ENCODE measurements at places on chromosomes 7 and 10.

- no peak for DNase-seq
Measured at GRCh38 chr10:14023673-14024328, 306.9 kb downstream of the FRMD4A start.

DNA sequence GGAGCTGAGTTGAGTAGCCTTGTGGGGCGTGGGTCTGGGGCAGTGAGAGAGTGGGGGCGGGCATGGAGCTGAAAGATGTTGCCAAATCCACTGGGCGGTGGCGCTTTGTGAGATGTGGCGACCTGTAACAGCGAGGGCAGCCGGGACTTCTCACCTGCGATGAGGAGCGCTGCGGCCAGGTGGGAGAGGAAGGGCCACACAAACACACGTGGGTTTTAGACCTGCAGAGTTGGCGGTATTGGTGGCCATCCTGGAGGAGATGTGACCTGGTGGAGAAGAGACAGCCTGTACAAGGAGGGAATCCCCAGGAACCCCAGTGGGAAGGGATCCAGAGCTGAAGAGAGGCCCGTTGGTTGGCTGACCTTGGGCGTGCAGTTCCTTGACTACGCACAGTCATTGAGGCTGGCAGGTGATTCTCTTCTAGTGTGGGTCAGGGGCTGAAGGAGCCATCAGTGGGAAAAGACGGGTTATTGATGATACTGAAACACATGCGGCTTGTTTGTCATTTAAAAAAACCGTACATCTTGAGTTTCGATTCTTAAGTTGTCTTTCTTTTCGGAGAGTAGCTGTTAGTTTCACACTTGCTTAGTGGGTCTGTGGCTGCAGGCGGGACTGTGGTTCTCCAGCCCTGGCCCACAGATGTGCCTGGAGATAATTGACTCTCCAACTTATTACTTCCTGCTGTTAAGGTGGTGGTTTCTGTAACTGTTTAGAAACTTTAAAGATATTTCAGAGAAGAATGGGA is 2.4 kb downstream of the CHST12 start:
- peak; percentile 63 for DNase-seq

DNA sequence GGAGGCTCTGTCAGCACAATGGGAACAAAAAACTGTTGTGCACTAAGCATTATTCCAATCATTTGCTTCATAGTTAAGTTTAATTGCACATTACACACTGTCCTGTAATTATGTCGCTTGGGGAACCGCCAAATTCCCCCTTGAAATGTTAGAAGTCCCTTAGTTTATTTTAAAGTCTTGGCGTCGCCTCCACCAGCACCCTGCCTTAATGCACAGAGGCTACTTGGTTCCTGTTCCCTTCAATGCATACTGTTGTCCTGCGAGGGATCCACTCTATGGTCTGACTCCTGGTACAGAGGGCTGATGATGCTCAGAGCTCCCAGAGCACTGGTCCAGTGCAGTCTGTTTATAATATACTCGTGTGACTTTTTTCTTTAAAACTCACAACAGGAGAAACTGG is 330.7 kb downstream of the ELMO1 start:
- DNase-seq, result no peak

GRCh38 chr7:137421366-137421765 is 77.8 kb upstream of the PTN start:
- DNase-seq, result no peak

GRCh38 chr10:114697061-114697598 is 39.1 kb upstream of the ABLIM1 start:
- DNase-seq, result no peak

DNA sequence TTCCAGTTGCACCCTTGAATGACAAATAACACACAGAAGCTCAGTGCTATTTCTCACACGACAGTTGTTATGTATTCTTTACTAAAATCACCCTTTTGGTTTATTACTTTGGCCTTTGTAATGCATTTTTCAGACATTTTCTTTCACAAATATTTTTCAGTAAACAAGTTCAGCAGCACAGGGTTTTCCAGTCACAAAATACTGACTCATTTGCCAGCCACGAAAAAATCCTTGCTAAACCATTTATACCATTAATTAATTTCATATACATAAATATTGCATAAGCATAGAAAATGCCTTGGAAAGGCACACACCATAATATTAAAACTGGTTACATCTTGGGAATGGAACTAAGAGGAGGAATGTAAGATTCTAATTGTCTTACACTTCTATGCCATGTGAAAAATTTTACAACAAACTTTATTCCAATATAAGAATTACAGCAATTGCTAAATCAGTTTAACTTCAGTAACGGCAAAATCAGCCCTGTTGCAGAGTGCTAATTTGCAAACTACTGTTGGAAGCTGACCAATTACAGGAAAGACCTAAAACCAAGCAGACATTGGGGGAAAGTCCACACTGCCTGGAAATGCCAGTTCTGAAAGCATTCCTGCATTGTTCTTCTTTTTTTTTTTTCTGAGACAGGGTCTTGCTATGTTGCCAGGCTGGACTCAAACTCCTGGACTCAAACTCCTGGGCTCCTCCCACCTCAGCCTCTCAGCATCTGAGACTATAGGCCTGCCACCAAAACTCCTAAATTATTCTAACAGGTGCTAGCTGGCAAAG is 31.6 kb upstream of the PBLD start:
- no peak for DNase-seq

DNA sequence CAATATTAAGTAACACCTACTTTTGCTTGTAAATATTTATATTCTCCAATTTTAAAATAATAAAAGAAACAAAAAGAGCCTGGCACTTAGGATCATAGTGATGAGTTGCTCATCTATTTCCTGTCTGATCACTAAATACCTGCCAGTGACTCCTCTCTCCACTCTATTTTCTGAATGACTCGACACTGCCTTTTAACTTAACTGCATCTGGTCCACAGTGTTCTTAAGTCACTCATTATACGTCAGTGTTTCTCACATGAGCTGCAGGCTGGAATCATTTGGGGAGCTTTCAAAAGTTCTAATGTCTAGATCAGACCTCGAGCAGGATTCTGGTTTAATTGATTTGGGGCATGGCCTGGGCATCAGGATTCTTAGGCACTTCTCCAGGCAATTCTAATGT is 78.0 kb upstream of the AGBL3 start:
- DNase-seq, result no peak

DNA sequence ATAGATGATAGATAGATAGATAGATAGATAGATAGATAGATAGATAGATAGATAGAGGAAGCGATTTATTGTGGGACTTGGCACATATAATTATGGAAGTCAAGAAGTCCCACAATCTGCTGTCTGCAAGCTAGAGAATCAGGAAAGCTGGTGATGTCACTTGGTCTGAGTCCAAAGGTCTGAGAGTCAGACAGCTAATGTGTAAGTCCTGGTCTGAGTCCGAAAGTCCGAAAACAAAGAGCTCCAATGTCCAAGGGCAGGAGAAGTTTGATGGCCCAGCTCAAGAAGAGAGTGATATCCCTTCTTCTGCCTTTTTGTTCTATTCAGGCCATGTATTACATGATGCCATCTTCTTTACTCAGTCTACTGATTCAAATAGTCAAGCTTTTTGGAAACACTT is 53.8 kb upstream of the TCF7L2 start:
- DNase-seq, result no peak

GRCh38 chr10:27482984-27483956 is 20.8 kb upstream of the RAB18 start:
- no peak for DNase-seq

DNA sequence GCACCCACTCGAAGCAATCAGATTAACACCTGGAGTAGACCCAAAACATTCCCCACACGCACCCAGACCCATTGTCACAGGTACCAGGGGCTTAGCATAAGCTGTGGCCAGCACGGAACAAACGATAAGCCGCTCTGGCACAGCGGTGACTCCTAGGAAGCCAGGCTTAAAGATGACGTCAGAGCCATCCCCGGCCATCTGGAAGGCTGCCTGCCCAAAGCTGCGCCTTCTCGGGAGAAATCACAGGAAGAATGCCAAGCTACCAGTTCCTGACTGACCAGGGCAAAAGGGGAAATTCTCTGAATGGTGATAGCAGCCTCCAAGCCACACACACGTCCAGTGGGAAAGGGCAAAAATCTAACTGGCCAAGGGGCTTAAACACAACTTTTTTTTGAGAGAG is 13.0 kb upstream of the WIPI2 start:
- DNase-seq, result no peak

DNA sequence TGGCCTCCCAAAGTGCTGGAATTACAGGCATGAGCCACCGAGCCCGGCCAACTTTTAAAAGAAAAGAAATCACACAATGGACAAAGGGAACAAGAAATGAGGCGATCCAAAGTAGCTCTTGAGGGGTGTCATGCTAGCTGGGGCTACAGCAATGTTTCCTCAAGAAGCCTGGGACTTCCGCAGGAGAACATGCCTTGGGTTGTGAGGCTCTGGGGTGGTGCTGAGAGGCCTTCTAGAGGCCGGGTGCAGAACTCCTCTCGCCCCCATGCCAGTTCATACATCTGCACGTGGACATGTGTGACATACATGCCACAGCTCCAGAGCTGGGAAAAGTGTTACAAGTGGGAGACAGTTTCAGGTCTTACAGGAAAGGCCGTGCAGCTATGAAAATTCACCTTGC is 238.2 kb downstream of the SKAP2 start:
- no peak for DNase-seq

DNA sequence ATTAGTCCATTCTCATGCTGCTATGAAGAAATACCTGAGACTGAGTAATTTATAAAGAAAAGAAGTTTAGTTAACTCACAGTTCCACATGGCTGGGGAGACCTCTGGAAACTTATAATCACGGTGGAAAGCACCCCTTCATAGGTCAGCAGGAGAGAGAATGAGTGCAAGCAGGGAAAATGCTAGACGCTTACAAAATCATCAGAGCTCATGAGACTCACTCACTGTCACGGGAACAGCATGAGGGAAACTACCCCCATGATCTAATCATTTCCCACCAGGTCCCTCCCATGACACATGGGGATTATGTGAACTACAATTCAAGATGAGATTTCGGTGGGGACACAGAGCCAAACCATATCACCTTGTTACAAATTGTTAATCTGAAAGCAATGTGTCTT is 15.8 kb downstream of the TAS2R39 start:
- no peak for DNase-seq

DNA sequence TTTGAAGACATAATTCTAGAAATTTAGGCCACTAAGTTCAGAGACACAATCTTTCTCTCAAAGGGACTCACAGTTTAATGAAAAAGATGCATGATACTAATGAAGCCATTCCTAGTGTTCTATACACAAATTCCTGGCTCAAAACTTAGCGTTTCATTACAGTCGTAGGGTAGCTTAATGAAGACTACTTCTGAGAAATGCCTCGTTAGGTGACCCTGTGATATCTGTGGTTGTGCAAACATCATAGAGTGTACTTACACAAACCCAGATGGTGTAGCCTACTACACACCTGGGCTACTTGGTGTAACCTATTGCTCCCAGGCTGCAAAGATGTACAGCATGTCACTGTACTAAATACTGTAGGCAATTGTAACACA is 488 bp upstream of the CHCHD3 start:
- DNase-seq, result no peak

DNA sequence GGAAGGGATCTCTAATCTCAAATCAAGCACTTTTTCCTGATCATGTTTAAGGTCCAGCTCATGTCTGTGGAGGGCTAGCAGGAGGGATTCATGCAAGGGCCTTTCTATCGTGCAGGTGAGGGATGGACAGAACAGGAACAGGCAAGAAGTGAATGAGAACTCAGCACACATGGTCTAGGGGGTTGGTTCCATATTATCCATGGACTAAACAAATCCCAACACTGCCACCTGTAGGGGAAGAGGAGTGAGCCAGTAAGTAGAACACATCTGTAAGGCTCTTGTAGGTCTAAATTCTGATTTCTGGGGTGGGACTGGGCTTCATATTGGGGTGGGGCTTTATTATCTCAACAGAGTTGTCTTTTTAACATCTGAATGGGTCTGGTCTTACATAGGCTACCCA is 138.0 kb upstream of the TARP start:
- DNase-seq, result no peak

- DNase-seq, result no peak
Measured at GRCh38 chr10:78618050-78618449, 450.7 kb upstream of the ZMIZ1 start.

DNA sequence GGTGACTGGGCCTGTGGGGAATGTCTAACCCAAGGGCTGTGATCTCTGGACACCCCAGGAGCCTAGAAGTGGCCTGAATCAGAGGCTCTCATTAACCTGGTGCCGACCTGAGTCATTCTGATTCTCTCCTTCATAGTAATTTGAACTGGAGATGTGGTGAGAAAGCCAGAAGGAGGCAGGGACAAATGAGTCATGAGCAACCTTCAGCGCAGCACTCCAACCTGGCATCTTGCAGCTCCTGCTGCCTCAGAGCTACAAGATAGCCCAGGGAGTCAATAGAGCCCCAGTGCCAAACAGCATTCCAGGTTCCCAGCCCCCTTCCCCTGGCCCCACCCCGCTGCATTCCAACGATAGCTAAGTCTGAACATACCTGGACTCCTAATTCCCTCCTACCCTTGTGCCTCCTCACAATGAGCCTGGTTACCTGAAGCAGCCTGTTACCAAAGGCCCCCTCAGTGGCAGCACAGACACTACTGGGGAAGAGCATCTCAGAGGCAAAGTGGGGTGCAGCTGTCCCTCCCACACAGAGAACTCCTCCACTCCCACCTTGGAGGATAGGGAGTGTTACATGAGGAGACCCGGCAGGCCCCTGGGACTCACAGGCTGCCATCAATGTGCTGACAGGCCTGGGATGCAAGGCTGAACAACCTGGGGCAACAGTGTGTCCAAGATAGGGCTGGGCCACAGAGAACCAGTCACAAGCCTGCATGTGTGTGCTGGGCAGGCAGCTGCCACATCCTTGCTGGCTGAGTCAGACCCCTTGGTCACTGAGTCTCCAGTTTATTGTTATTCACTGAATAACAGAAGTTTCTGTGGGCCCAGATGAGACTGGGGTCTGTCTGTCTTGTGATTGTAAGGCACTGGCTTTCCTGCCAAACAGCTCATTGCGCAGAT is 76.8 kb upstream of the LEP start:
- no peak for DNase-seq

DNA sequence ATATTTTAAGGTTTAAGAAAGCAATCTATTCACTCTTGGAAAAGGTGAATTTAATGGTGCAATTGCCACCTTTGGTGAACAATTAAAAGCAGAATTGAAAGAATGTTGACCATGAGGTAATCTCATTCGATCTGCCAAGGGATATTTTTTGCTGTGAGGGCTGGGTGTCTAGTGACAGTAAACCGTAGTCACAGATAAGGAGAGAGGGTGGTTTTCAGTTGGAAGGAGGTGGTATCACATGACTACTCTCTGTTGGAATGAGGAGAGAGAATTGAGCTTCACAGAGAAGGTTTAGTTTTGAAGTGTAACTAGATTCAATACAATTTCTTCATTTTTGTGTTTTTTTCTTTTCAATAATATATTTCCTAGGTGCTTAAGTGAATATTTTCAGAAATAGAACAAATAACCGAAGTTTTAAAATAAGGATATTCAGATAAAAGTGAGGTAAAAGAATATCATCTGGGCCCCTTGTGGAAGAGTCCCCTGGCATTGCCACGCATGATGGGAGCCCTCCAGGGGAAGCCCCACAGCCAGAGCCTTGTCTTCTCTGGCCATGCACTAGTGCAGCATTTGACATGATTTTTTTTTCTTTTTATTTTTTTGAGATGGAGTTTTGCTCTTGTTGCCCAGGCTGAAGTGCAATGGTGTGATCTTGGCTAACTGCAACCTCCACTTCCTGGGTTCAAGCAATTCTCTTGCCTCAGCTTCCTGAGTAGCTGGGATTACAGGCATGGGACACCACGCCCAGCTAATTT is 73.4 kb downstream of the GPR141 start:
- DNase-seq, result no peak

- no peak for DNase-seq
Measured at GRCh38 chr7:145092766-145093165, 256.9 kb upstream of the TPK1 start.

- DNase-seq, result no peak
Measured at GRCh38 chr10:61890430-61890829, 11.1 kb upstream of the ARID5B start.

All from GDM1 (cell line).